ENCODE measurements at places on chromosomes 7 and 10.

- no peak for DNase-seq
Measured at GRCh38 chr7:29844559-29844958, 38.3 kb downstream of the WIPF3 start.

- no peak for DNase-seq
Measured at GRCh38 chr10:22367471-22367870, 22.2 kb downstream of the SPAG6 start.

GRCh38 chr10:20817646-20818045 lies 79.5 kb downstream of the NEBL start:
- peak; percentile 46 for DNase-seq

GRCh38 chr7:77184463-77184862 lies 15.2 kb downstream of the FGL2 start:
- DNase-seq = no peak

GRCh38 chr10:87596351-87596750 lies 63.3 kb upstream of the PAPSS2 start:
- no peak for DNase-seq

- DNase-seq = no peak
Measured at GRCh38 chr7:149615690-149616270, 118.2 kb upstream of the ZNF746 start.

- DNase-seq = no peak
Measured at GRCh38 chr7:130423501-130424037, 17.2 kb downstream of the CEP41 start.

GRCh38 chr7:114854369-114854768 lies 67.5 kb upstream of the MDFIC start:
- DNase-seq = no peak

GRCh38 chr7:1981878-1982230 lies 250.9 kb downstream of the MAD1L1 start:
- no peak for DNase-seq

- DNase-seq = no peak
Measured at GRCh38 chr7:137943132-137943551, 58.7 kb downstream of the CREB3L2 start.

DNA sequence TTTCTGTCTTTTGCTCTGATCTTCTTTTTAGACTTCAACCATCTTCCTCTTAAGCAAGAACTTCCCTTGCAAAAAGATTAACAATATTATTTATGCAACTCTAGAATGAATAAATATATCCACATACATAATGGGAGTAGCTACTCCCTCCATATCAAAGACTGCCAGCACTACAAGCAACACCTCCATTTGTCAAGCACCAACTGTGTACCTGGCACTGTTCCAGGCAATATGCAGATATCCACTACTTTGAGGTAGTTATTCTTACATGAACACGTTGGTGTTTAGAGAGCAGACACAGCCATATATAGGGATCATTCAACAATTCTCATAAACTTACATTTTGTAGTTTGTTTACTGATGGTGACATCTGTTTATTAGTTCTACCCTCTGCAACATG lies 83.6 kb upstream of the CACNB2 start:
- DNase-seq = no peak

- DNase-seq = no peak
Measured at GRCh38 chr7:31058122-31058521, 6.0 kb downstream of the ADCYAP1R1 start.

GRCh38 chr10:71378336-71379117 lies 18.2 kb upstream of the CDH23 start:
- DNase-seq = peak; percentile 44

DNA sequence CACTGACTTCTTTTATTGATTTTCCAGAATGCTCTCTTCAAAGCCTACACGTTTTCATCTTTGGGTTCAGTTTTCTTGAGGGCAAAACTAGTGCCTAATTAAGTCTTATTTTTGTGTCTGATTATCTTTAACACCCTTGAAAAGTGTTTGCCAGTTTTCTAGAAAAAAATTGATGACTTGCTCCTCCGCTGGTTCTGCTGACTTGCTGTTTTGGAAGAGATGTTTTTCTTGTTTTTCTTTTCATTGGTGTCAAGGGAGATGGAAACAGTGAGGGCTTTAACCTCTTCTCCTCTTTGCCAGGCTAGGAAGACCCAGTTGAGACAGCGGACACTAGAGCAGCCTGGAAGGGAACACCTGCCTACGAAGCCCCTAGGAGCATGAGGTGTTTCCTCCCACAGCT lies 123.7 kb upstream of the EEPD1 start:
- DNase-seq = no peak
